ENCODE measurements at places on chromosomes 11 and 22.

DNA sequence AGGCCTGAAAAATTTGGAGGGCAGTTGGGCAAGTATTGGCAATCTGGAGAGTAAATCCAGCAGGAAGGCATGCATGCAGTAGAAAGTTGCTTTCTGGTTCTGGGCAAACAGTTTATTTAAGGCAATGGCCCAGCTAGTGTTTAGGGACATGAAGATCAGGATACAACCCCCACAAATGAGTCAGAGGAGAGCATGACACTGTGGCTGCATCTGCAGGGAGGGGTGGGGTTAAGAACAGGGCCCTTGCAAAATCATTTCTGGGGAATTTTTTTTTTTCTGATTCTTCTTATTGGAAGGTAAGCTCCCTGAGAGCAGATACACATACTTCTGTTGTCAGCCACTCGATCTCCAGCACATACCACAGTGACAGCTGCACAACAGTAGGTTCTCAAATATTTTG is 61.1 kb downstream of the FDX1 start:
- no peak for DNase-seq

DNA sequence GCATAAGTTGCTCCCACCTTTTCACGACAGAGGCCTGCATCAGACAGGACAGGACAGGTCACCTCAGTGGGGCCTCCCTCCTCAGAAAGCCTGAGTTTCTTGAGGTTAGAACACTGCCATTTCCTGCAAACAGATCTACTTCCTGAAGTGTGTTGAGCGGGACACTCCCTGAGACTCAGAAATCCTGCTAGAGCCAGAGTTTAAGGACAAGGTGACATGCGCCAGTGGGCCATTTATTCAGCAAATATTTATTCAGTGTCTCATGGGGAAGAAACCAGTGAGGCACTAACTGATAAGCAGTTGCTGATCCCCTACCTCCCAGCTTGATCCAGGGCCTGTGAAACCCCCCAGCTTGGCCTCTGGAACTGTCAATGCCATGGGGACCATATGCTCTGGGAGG is 454.6 kb downstream of the SOX6 start:
- DNase-seq: no peak

GRCh38 chr11:119772641-119773415 is 43.8 kb upstream of the NECTIN1 start:
- DNase-seq: no peak

- peak; percentile 76 for DNase-seq
These were observed 10.5 kb downstream of the NRXN2 start for GRCh38 chr11:64712430-64713015.
